AG04450 (cell line): ENCODE measurements at places on chromosomes 1 and 21. TPM values are rescaled to one million over a fixed set of nuclear protein-coding genes. Genes with fewer than 3 reads are reported as not detected.

Gene DIO1
- not detected in 2 replicates for polyA plus RNA-seq

Gene ADAM15
- polyA plus RNA-seq = 25.9 and 37.5 TPM in 2 replicates

Gene NUP210L
- 0.01 TPM in 1 of 2 replicates, not detected in the other for polyA plus RNA-seq

GRCh38 chr1:95467036-95467435, 233.0 kb downstream of the RWDD3 start:
- DNase-seq = no peak

DNA sequence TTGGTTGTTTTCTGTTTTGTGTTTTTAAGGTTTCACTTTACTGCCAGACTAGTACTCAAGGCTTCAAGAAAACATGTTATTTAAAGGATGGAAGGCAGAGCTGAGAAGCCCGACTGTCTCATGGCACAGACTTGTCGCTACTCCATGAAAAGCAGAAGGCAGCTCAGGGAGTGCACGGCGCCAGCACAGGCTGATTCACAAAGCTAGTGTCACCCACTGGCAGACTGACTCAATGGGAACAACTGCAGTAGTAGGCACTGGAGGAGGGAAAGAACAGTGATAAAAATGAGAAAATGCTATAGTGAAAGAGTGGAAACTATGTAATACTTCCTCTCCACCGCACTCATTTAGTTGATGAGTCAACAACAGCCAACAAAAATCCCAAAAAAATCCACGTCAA, 14.7 kb downstream of the HSF2BP start:
- DNase-seq = no peak
